Fibroblast of lung (primary cell): ENCODE measurements at places on chromosomes 1 and 21. TPM values are rescaled to one million over a fixed set of nuclear protein-coding genes. Genes with fewer than 3 reads are reported as not detected.
A peak's percentile ranks its signal among the peaks of the same experiment; 100 is the strongest.

Gene KCNK2
- total RNA-seq: 2.8 and 6.4 TPM in 2 replicates

DNA sequence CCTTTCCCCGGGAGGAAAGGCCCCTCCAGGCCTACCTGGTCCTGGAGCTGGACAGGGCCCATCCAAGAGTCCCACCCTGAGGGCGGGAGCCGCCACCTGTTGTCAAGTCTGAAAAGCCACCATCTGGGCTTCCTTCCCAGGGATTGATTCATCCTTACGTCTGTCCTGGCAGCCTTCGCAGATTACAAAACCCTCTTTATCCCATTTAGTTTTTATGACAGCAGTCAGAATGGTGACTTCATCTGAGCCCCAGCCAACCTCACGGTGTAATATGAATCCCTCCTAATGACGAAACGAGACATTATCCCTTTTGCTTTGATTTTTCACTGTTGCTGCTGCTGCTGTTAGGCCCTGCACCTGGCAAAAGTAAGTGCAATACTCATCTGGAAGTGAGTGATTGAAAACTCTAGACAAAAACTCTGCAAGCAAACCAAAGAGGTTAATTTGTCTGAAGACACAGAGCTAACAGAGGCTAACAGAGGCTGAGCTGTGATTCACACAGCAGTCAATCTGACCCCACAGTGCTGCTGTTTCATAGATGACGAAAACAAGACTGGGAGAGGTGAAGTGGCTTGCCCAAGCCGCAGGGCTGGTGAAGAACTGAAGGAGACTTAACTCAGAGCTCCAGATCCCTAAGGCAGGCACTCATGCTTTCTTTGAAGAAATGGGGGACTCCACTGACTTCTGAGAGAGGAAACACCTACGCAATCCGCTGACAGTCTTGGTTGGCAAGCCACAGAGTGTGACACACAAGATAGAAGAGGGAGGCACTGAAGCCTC lies 30.0 kb upstream of the S100A7 start:
- peak; percentile 96 for DNase-seq
- H3K4me3 ChIP-seq: no peak overlapping the region
- peaks cover 8% of the 10 kb centered on the region for H3K4me1 ChIP-seq
- no peaks in the 10 kb centered on the region for H3K27me3 ChIP-seq
- peak overlapping the region; percentile 63 for H3K27ac ChIP-seq

Gene GNG4
- total RNA-seq: under 0.01 TPM in 2 replicates

Gene HUNK
- total RNA-seq: under 0.01 and 0.33 TPM in 2 replicates

GRCh38 chr1:192580351-192580962 lies 4.9 kb downstream of the RGS1 start:
- H3K27ac ChIP-seq: no peak overlapping the region
- H3K36me3 ChIP-seq: no peaks in the 10 kb centered on the region
- H3K27me3 ChIP-seq: no peaks in the 10 kb centered on the region
- H3K4me1 ChIP-seq: no peaks in the 10 kb centered on the region
- no peak overlapping the region for H3K4me3 ChIP-seq
- DNase-seq: peak; percentile 85

- H3K27me3 ChIP-seq: no peaks in the 10 kb centered on the region
- no peak overlapping the region for H3K27ac ChIP-seq
- no peak for DNase-seq
- H3K36me3 ChIP-seq: no peaks in the 10 kb centered on the region
These were observed 31.0 kb downstream of the IL12RB2 start for GRCh38 chr1:67338642-67339041.

- no peak overlapping the region for H3K4me3 ChIP-seq
- no peak for DNase-seq
- no peak overlapping the region for H3K27ac ChIP-seq
- H3K36me3 ChIP-seq: no peaks in the 10 kb centered on the region
- no peaks in the 10 kb centered on the region for H3K27me3 ChIP-seq
- no peaks in the 10 kb centered on the region for H3K4me1 ChIP-seq
These were observed 14.0 kb upstream of the CD247 start for GRCh38 chr1:167532375-167532774.

Gene RNU1-2
- under 0.01 and 3,997 TPM in 2 replicates for total RNA-seq

GRCh38 chr1:39085174-39085573 lies 59.0 kb downstream of the NDUFS5 start:
- no peak overlapping the region for H3K27ac ChIP-seq
- H3K4me3 ChIP-seq: no peak overlapping the region
- peaks cover 1% of the 10 kb centered on the region for H3K36me3 ChIP-seq
- no peaks in the 10 kb centered on the region for H3K27me3 ChIP-seq
- no peak for DNase-seq

GRCh38 chr1:169316556-169316955 lies 51.0 kb downstream of the NME7 start:
- no peaks in the 10 kb centered on the region for H3K36me3 ChIP-seq
- DNase-seq: no peak
- H3K27ac ChIP-seq: no peak overlapping the region
- H3K4me1 ChIP-seq: peaks cover 6% of the 10 kb centered on the region
- no peak overlapping the region for H3K4me3 ChIP-seq

- no peaks in the 10 kb centered on the region for H3K36me3 ChIP-seq
- no peak overlapping the region for H3K4me3 ChIP-seq
- no peaks in the 10 kb centered on the region for H3K27me3 ChIP-seq
- no peak overlapping the region for H3K27ac ChIP-seq
- peaks cover 17% of the 10 kb centered on the region for H3K4me1 ChIP-seq
These were observed 7.4 kb downstream of the LDLRAP1 start for GRCh38 chr1:25550683-25551310.

DNA sequence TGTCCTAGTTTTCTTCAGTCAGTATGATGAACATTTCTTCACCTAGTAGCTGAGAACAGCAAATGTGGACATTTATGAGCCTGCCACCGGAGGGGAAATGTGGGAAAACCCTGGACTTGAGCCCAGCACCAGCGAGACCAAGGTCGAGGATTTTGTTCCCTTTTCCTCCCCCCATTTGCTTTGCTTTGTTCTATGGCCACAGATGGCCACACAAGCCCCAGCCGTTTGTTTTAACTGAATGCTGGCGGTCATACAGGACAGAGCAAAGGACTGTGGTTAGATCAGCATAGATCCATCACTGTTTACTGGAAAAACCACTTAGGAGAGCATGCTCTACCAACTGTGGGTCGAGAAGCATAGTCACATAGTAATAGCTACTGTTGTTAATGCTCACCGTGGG lies 20.9 kb downstream of the SH2D2A start:
- H3K27ac ChIP-seq: no peak overlapping the region
- no peak overlapping the region for H3K4me3 ChIP-seq
- peaks cover 14% of the 10 kb centered on the region for H3K36me3 ChIP-seq
- H3K4me1 ChIP-seq: no peaks in the 10 kb centered on the region

Gene FMOD
- 3.3 and 15.4 TPM in 2 replicates for total RNA-seq

Gene ALG6
- total RNA-seq: 11.8 and 15.9 TPM in 2 replicates

Gene MSH4
- total RNA-seq: 0.66 and 0.77 TPM in 2 replicates

GRCh38 chr1:2543543-2544092 lies 12.6 kb upstream of the TNFRSF14 start:
- no peak overlapping the region for H3K27ac ChIP-seq
- H3K36me3 ChIP-seq: no peaks in the 10 kb centered on the region
- H3K27me3 ChIP-seq: no peaks in the 10 kb centered on the region

- DNase-seq: no peak
- no peak overlapping the region for H3K4me3 ChIP-seq
- no peaks in the 10 kb centered on the region for H3K27me3 ChIP-seq
- H3K4me1 ChIP-seq: no peaks in the 10 kb centered on the region
- no peak overlapping the region for H3K27ac ChIP-seq
- no peaks in the 10 kb centered on the region for H3K36me3 ChIP-seq
These were observed 3.9 kb downstream of the LYPD8 start for GRCh38 chr1:248751635-248752034.

- H3K4me1 ChIP-seq: peaks cover 3% of the 10 kb centered on the region
- no peak overlapping the region for H3K4me3 ChIP-seq
- no peaks in the 10 kb centered on the region for H3K27me3 ChIP-seq
- no peak overlapping the region for H3K27ac ChIP-seq
- no peaks in the 10 kb centered on the region for H3K36me3 ChIP-seq
These were observed 8.1 kb upstream of the F3 start for GRCh38 chr1:94549706-94550105.

- H3K4me1 ChIP-seq: peaks cover 5% of the 10 kb centered on the region
- no peaks in the 10 kb centered on the region for H3K36me3 ChIP-seq
- no peaks in the 10 kb centered on the region for H3K27me3 ChIP-seq
- no peak overlapping the region for H3K4me3 ChIP-seq
- no peak for DNase-seq
These were observed 11.2 kb downstream of the CLEC20A start for GRCh38 chr1:178485541-178485981.

DNA sequence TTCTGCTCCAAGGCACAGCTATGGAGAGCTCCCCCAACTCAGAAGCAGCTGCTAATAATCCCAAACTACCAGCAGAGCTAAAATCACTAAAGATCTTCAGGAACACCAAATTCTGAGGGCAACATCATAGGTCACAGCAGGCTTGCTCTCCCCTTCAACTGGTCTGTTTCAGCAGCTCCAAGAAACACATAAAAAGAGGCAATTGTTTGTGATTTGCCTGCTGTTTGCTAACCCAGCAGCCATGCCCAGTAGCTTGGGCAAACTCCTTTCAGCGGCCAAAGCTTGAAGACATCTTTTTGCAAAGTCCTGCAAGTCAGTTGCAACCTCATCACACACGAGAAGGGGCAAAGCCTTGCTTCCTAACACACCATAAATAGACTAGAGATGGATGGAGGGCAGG lies 8.9 kb downstream of the ERI3 start:
- no peaks in the 10 kb centered on the region for H3K27me3 ChIP-seq
- no peak for DNase-seq
- no peak overlapping the region for H3K27ac ChIP-seq
- no peaks in the 10 kb centered on the region for H3K4me1 ChIP-seq
- no peaks in the 10 kb centered on the region for H3K36me3 ChIP-seq

GRCh38 chr1:109927911-109928321 lies 17.3 kb downstream of the CSF1 start:
- H3K36me3 ChIP-seq: peaks cover 44% of the 10 kb centered on the region
- peaks cover 18% of the 10 kb centered on the region for H3K4me1 ChIP-seq
- no peak overlapping the region for H3K4me3 ChIP-seq
- peak; percentile 97 for DNase-seq
- H3K27ac ChIP-seq: no peak overlapping the region

GRCh38 chr1:63893976-63894375 lies 120.2 kb downstream of the ROR1 start:
- DNase-seq: no peak
- no peak overlapping the region for H3K4me3 ChIP-seq
- H3K36me3 ChIP-seq: no peaks in the 10 kb centered on the region
- no peaks in the 10 kb centered on the region for H3K4me1 ChIP-seq
- no peak overlapping the region for H3K27ac ChIP-seq
- H3K27me3 ChIP-seq: no peaks in the 10 kb centered on the region

DNA sequence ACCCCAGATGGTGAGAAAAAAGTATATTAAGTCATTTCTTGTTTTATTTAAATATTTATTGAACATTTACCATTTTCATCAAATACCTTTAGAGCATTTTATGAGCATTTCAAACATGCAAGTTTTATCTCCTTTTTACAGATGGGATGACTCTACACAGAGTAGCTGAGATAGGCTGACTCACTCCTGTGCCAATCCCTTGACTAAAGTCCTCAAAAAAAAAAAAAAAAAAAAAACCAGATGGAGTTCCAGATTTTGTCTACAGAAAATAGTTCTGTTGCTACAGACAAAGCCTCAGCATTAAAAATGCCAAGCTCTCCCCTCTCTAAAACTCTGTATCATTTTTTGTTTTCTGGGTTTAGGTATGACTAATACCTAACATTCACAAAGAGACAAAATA lies 303.0 kb upstream of the PLD5 start:
- no peaks in the 10 kb centered on the region for H3K36me3 ChIP-seq
- H3K4me3 ChIP-seq: no peak overlapping the region
- no peaks in the 10 kb centered on the region for H3K27me3 ChIP-seq
- H3K4me1 ChIP-seq: no peaks in the 10 kb centered on the region

Gene C1orf210
- not detected in 2 replicates for total RNA-seq

DNA sequence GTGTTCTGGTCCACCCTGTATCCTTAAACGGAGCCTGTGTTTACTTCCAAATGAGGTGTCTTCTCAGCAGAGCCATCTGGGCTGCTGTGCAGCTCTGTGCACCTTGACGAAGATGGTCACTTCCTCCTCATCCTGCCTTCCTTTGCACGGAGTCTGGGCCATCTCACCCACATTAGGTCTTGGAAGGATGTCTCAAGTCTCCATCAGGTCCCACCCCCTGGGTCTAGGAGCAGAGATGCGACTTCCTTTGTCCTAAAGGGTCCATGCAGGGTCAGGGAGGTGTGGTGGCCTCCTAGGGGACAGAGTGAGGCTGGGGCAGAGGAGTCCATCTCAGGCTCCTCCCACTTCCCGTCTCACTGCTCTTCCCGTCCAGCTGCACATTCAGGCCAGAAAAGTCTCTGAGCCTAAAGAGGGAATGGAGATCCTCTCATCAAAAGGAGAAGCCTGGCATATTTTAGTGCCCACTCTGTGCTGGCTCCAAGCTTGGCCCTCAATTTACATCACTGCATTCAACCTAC lies 209.2 kb downstream of the MATN1 start:
- H3K4me3 ChIP-seq: no peak overlapping the region
- no peaks in the 10 kb centered on the region for H3K36me3 ChIP-seq
- no peaks in the 10 kb centered on the region for H3K4me1 ChIP-seq
- H3K27ac ChIP-seq: no peak overlapping the region
- H3K27me3 ChIP-seq: no peaks in the 10 kb centered on the region

Gene LYPLA2
- total RNA-seq: 27.5 and 29.2 TPM in 2 replicates

Gene KCNA2
- total RNA-seq: under 0.01 and 0.17 TPM in 2 replicates

DNA sequence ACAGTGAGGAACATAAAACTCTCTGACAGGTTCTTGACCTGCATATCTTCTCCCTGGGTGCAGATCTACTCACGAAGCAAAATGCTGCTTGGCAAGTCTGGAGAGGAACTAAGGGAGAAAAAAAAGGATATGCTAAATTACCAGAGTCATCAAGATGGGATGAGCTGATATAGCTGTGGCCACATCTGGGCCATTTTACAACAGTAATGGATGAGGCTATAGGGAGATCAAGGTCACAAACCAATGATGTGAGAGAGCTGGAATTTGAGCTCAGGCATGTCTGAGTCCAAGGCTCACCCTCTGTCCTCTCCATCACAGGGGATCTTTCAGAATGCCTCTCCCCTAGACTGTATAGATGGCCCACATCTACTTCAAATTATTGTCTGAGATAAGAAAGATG lies 26.2 kb downstream of the ZMYND12 start:
- H3K4me1 ChIP-seq: no peaks in the 10 kb centered on the region
- no peaks in the 10 kb centered on the region for H3K27me3 ChIP-seq
- no peak overlapping the region for H3K4me3 ChIP-seq
- no peak for DNase-seq
- no peak overlapping the region for H3K27ac ChIP-seq

Gene SNX7
- total RNA-seq: 39.0 and 48.6 TPM in 2 replicates

Gene SMIM1
- 1.5 and 2.0 TPM in 2 replicates for total RNA-seq

DNA sequence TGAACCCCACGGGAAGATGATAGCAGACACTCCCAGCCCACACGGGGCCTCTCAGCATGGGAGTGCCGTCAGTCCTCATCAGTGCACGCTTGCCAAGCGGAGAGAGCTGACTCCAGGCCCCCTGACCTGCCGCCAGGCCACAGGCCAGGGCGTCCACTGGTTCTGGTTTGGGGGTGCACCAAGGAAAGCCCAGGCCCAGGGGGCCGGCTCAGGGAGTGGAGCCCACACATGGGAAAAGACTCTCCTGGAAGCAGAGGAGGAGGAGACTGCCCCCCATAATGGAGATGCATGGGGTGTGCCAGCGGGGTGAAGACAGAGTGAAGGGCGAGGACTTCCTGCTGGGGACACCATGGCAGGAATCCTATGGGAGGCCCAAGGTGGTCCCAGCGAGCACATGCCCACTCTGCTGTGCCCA lies 6.4 kb downstream of the TRIM11 start:
- peak overlapping the region; percentile 5 for H3K27ac ChIP-seq
- H3K4me1 ChIP-seq: peaks cover 5% of the 10 kb centered on the region
- H3K27me3 ChIP-seq: no peaks in the 10 kb centered on the region
- peaks cover 16% of the 10 kb centered on the region for H3K36me3 ChIP-seq
- H3K4me3 ChIP-seq: no peak overlapping the region

GRCh38 chr1:187787736-187788135 lies 959.0 kb downstream of the PLA2G4A start:
- no peaks in the 10 kb centered on the region for H3K4me1 ChIP-seq
- no peak for DNase-seq
- no peaks in the 10 kb centered on the region for H3K36me3 ChIP-seq
- no peaks in the 10 kb centered on the region for H3K27me3 ChIP-seq
